EH (cell line): ENCODE measurements at places on chromosomes 12 and 14.

DNA sequence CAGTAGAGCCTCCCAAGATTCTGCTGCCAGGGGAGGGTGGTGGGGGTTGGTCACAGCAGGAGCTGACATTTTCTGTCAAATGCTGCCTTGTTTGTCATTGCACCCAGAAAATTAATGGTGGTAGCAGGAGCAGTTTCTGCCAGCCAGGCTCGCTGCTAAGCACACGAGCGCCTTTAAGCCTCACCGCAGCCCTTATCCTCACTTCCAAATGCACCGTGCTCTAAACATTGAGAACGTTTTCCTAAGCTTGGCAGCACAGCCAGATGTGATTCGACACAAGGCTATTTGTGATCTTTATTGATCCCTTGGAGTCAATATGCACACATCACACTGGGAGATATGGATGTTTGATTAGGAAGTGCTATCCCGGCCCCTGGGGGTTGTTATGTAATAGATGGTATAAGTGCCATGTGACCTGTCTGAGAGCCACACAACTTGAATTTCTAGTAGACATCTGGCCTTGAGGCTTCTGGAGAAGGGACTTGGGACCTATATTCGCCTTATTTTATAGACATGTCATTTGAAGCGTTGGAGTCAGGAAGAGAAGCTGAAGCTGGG, 31.6 kb upstream of the BEGAIN start:
- DNase-seq = no peak

DNA sequence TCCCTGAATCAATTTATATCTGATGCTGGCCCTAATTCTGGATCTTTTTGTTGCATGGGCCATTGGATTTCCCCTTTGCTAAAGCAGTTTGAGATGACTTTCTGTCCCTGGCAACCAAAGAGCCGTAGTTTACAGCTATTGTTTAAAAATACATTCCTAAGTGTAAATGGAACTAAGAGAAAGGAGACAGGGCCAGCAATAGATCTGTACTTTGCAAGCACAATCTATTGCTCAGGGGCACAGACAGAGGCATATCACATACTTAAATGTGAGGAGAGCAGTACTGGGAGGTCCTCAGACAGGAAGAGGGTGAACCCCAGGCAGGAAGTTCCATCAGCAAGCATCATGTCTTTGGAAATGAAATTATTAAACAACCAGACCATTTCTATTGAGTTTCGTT, 126.6 kb downstream of the ZFP36L1 start:
- DNase-seq = peak; percentile 50

- peak; percentile 50 for DNase-seq
Observed at GRCh38 chr14:73245480-73246325, 8.4 kb downstream of the PAPLN start.

DNA sequence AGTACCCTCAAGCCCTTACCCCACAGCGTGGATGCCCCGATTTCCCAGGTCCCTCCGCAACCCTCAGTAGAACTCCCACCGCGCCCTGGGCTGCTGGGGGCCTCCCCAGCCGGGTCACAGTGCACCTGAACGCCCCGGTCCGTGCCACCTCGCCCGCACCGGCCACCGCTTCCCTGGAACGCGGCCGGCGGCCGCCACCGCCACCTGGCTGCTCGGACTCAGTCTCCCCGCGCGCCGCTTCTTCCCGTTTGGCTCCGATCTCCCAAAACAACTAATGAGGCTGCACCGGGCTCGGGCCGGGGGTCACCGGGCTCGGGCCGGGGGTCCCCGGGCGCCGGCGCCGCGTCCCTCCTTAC, 1.0 kb downstream of the ITPK1 start:
- no peak for DNase-seq

DNA sequence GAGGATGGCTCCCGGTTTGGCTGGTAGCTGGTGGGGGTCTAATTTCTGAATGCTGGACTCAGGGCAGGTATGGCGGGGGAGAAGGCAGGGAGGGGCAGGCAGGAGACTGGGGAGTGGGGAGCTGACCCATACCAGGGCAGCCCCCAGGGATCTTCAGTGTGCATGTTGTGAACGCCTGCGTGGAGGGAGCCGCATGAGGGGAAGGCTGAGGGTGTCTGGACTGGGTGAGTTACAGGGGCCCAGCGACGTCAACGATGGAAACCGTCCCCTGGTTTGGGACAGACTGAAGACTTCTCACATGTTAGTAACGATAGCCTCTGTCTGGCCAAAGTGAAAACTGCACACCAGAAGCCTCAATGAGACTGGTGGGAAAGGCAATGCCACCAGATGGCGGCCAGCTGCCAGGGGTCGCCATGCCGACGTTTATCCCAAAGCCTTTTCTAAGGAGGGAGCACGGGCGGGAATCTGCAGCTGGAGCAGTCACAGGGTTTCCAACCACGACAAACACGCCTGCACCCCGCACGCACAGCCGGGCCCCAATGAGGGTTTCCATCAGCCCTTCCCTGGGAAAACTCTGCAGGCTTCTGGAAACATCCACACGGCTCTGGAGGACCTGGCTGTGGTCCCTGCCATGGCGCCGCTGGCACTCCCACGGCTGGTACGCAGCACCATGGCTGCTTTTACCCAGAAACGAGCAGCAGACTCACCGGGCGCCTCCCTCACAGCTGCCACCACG, 14.0 kb downstream of the PGAM5 start:
- no peak for DNase-seq

DNA sequence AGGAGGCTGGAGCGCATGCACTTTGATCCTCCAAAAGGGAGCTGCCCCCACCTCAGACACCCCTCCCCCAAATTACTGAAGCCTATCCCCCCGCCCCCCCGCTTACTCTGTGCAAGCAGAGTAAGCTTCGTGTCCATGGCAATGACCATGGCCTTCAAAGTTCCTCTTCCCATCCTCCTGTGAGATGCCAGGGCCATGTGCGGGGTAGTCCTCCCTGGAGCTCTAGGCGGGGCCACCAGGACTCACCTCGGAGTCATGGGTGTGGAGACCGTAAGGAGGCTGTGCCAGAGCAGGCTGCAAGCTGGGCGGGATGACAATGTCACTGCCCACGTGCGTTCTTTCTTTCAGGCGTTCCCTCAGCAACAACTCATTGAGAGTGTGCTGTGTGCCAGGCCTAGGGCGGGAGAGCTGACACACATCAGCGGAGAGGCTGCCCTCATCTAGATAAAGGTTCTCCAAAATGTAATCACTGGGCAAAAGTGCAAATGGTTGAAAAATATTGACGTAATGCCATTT, 66.8 kb downstream of the C14orf132 start:
- DNase-seq = no peak

DNA sequence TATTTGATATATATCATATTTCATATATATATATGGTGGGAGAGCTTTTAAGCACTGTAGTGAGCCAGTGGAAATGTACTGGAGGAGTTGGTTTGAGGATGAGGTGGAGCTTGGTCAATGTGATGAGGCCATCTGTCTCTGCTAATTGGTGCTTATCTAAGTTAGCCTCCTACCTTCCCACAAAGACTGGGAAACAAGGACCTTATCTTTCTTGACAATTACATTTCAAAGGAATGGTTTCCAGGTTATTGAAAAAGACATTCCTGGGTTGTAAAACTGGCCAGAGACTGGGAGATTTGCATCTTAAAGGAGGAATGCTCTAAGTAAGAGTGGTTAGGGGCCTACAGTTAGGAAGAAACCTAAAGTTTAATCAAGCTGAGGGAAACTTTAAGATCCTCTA, 212.8 kb upstream of the SYT1 start:
- no peak for DNase-seq

GRCh38 chr14:94598816-94599655, 13.2 kb upstream of the SERPINA3 start:
- peak; percentile 95 for DNase-seq
